ENCODE measurements at places on chromosomes 2 and 18.

DNA sequence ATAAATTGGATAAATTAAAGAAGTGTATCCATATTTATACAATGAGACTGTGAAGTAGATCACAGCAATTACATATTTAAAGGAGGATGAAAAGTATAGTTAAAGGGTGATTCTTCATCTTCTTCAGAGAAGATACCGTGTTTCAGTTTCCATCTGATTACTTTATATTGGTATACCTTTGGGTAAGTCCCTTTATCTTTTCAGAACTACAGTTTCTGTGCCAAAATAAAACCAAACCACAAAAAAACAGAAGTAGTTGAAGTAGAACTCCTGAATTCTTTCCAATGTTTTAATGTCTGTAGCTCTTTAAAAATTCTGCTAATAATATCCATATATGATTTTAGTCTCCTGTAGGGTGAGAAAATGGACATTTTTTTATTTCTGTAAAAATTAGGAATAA is 231.2 kb upstream of the LINC00305 start:
- DNase-seq = no peak

GRCh38 chr18:30234755-30235154 is 807.8 kb downstream of the DSC3 start:
- no peak for DNase-seq

GRCh38 chr2:125185691-125186270 is 1160.7 kb downstream of the CNTNAP5 start:
- DNase-seq = no peak

- no peak for DNase-seq
These were observed 206.6 kb downstream of the AGPS start for GRCh38 chr2:177599139-177599688.

DNA sequence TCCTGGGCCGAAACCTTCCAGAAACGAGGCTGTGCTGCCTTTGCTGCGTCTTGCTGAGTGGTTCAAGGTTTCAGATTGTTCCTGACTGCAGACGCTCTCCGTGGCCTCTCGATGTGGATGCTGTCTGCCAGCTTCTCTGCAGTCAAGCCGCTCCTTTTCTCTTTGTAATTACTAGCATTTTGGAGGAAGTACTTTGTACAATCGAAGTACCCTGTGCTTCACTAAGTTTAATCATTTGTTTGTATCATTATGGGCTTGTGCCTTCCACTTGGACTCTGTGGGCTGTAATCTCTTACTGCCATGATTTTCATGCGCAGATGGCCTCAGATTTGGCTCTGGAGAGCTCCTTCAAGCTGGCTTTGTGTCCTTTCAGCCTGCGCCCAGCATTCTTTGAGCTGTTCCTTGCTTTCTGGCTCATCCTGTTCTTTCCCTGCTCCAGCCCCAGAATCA is 49.3 kb downstream of the TRAF3IP1 start:
- no peak for DNase-seq

- DNase-seq = no peak
These were observed 278.7 kb downstream of the GULP1 start for GRCh38 chr2:188570370-188570769.

- DNase-seq = no peak
These were observed 99.5 kb upstream of the GATA6 start for GRCh38 chr18:22069916-22070315.

DNA sequence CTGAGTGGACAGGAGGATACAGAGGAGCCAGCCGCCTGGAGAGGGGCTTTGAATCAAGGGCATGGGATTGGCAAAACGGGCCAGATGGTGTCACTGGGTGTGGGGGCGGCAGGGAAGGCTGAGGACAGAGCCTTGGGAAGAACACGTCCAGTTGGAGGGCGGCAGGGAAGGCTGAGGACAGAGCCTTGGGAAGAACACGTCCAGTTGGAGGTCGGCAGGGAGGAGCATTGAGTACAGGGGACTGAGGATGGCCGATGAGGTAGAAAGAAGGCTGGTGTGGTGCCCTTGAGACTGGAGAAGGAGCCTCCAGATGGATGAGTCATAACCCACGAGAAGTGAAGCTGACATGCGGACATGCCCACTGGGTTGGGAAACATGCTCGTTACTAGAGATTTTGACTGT is 4.5 kb downstream of the HES6 start:
- no peak for DNase-seq

GRCh38 chr2:174338147-174338605 is 3.4 kb downstream of the SP9 start:
- no peak for DNase-seq

GRCh38 chr2:3305952-3306351 is 71.7 kb downstream of the EIPR1 start:
- no peak for DNase-seq
